ENCODE measurements at places on chromosomes 5 and 9. TPM values are rescaled to one million over a fixed set of nuclear protein-coding genes. Genes with fewer than 3 reads are reported as not detected.
A peak's percentile ranks its signal among the peaks of the same experiment; 100 is the strongest.

DNA sequence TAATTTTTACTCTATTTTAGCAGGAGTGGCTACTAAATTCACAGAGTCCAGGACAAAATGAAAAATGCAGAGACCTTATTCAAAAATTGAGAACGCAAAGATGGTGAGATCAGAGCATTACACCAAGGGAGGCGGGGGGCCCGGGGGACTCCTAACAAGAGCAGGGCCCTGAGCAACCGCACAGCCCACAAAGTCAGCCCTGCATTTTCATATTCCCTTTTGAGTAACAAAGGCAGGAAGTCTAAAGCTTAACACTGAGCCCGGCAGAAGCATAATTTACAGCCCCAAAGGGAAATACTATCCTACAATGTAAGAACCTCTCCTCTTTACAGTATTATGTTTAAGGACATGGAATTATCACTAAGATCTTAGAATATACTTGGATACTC lies 69.4 kb downstream of the TLE1 start:
- H3K4me3 ChIP-seq: no peak overlapping the region
- H3K27me3 ChIP-seq: no peaks in the 10 kb centered on the region
- no peak overlapping the region for H3K27ac ChIP-seq
- no peak for DNase-seq

GRCh38 chr5:30994902-30995301 lies 198.6 kb upstream of the CDH6 start:
- H3K4me3 ChIP-seq: no peak overlapping the region
- DNase-seq: no peak
- H3K4me1 ChIP-seq: no peaks in the 10 kb centered on the region
- H3K36me3 ChIP-seq: no peaks in the 10 kb centered on the region
- H3K27me3 ChIP-seq: no peaks in the 10 kb centered on the region

DNA sequence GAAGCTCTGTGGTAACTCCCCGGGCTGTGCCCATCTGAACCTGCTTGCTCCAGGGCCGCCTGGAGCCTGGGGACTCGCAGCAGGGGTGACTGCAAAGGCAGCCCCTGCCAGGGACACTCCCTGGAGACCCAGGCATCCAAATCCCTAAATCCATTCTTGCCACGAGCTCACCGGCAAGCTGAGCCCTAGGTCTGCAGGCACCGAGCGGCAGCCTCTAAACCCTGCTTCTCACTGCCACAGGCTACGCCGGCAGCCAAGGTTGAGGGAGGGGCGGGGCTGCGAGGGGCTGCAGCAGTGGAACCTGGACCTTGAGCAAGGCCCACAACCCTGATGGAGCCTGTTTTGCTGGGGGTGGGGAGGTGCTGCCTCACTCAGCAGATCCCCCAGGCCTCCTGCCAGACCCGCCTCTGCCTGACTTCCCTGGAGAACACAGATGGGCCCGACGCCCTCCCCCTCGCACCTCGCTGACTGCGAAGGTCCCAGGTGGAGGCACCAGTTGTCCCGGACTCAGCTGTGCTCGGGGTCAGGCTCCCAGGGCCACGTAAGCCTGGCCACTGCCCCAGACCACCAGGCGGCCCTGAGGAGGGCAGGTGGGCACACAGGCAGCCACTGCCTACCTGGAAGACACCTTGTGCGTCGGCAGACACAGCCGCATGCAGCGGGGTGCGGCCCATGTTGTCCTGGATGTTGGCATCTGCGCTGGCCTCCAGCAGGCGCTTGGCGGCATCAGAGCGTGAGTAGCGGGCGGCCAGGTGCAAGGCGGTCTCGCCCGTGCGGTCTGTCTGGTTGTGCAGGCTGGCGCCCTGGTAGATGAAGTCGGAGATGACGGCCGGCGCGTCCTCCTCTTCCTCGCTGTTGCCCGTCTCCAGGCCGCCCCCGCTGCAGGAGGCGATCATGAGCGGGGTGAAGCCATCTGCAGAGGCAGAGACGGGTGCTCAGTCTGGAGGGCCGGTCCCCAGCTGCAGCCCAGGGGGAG lies 17.4 kb upstream of the SEC16A start:
- H3K27ac ChIP-seq: no peak overlapping the region
- no peaks in the 10 kb centered on the region for H3K4me1 ChIP-seq
- H3K36me3 ChIP-seq: peaks cover 84% of the 10 kb centered on the region
- no peak for DNase-seq

The NPR3 gene
- total RNA-seq: 10.5 TPM

- H3K27me3 ChIP-seq: no peaks in the 10 kb centered on the region
- H3K4me1 ChIP-seq: peaks cover 27% of the 10 kb centered on the region
- H3K4me3 ChIP-seq: no peak overlapping the region
Measured at GRCh38 chr9:136014924-136015633, 53.9 kb upstream of the UBAC1 start.

The CDC23 gene
- 15.5 TPM for total RNA-seq

GRCh38 chr5:61496860-61497259 lies 164.8 kb downstream of the ZSWIM6 start:
- no peak overlapping the region for H3K4me3 ChIP-seq
- no peaks in the 10 kb centered on the region for H3K36me3 ChIP-seq
- no peaks in the 10 kb centered on the region for H3K27me3 ChIP-seq
- no peak overlapping the region for H3K27ac ChIP-seq

DNA sequence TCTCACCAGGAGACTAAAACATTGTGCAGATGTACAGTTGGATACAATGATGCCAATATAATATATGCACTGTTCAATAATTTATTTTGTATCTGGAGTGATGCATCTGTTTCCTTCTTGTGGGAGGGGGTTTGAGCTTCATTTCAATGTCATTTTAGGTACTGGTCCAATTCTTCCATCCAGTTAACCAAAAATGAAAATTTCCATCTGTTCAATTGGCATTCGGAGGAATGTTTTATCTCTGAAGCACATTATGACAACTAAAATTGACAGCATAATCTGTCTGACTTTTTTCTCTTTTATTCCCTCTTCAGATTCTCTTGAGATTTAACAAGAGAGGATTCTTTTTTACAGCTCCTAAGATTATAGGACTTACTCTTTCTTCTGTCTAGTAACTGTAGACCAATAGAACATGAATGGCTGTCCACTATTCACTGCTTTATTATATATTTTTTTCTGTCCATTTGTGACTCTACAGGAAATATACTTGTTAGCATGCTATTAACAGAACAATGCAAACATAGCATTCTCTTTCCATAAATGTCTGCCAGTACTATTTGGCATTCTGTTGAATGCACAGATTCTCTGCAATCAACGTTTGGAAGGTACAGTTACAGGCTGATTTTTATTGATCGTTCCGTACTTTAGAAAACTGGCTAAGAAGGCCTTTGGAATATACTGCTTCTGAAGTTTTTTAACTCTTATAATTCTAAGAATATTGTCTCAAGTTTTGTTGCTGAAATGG lies 57.8 kb downstream of the NDUFAF2 start:
- DNase-seq: no peak
- H3K27me3 ChIP-seq: no peaks in the 10 kb centered on the region
- H3K36me3 ChIP-seq: no peaks in the 10 kb centered on the region
- H3K4me3 ChIP-seq: no peak overlapping the region
- H3K4me1 ChIP-seq: peaks cover 6% of the 10 kb centered on the region
- no peak overlapping the region for H3K27ac ChIP-seq

- no peaks in the 10 kb centered on the region for H3K36me3 ChIP-seq
- no peak overlapping the region for H3K27ac ChIP-seq
- no peak for DNase-seq
- H3K4me1 ChIP-seq: no peaks in the 10 kb centered on the region
- H3K27me3 ChIP-seq: no peaks in the 10 kb centered on the region
Measured at GRCh38 chr9:133973111-133973790, 18.9 kb downstream of the VAV2 start.

DNA sequence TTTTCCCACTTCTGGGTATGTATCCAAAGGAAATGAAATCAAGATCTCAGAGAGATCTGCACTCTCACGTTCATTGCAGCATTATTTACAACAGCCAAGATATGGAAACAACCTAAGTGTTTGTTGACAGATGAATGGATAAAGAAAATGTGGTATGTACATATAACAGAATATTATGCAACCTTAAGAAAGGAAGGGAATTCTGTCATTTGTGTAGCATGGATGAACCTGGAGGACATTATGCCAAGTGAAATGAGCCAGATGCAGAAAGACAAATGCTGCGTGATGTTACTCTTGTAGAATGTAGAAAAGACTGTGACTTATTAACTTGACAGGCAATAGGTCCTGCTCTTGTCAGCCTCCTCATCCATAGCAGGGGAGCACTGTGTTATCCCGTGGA lies 31.4 kb downstream of the PPARGC1B start:
- no peaks in the 10 kb centered on the region for H3K36me3 ChIP-seq
- H3K27ac ChIP-seq: no peak overlapping the region
- no peak overlapping the region for H3K4me3 ChIP-seq
- H3K27me3 ChIP-seq: no peaks in the 10 kb centered on the region
- peaks cover 87% of the 10 kb centered on the region for H3K4me1 ChIP-seq

The C9 gene
- total RNA-seq: not detected

GRCh38 chr9:107460153-107461023 lies 29.2 kb downstream of the KLF4 start:
- peaks cover 3% of the 10 kb centered on the region for H3K4me1 ChIP-seq
- H3K27ac ChIP-seq: no peak overlapping the region
- no peaks in the 10 kb centered on the region for H3K36me3 ChIP-seq
- DNase-seq: no peak
- H3K4me3 ChIP-seq: no peak overlapping the region

GRCh38 chr9:70034271-70034711 lies 9.4 kb upstream of the MAMDC2 start:
- DNase-seq: no peak
- H3K36me3 ChIP-seq: no peaks in the 10 kb centered on the region
- no peak overlapping the region for H3K4me3 ChIP-seq
- no peak overlapping the region for H3K27ac ChIP-seq
- no peaks in the 10 kb centered on the region for H3K4me1 ChIP-seq
- no peaks in the 10 kb centered on the region for H3K27me3 ChIP-seq

DNA sequence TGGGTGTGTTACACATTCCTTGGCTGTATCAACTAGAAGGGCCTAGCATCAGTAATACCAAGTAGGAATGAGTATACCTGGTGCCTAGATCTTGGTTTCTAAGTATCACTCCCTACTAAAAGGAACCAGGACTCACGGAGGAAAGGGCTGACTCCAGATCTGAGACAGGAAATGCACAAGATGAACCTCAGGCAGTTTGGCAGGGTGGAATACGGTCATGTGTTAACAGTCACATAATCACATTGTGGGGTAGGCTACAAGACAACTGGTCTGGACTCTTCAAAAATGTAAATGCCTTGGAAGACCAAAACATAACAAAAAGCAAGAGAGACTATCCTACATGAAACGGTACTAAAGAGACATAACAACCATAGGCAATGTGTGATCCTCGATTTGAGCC lies 158.8 kb downstream of the CRB2 start:
- no peak overlapping the region for H3K27ac ChIP-seq
- no peaks in the 10 kb centered on the region for H3K36me3 ChIP-seq
- H3K4me1 ChIP-seq: no peaks in the 10 kb centered on the region
- no peak for DNase-seq
- H3K4me3 ChIP-seq: no peak overlapping the region
- no peaks in the 10 kb centered on the region for H3K27me3 ChIP-seq

GRCh38 chr9:4114569-4115505 lies 185.0 kb downstream of the GLIS3 start:
- no peak overlapping the region for H3K4me3 ChIP-seq
- H3K27ac ChIP-seq: peak overlapping the region; percentile 52
- no peaks in the 10 kb centered on the region for H3K36me3 ChIP-seq
- DNase-seq: no peak

DNA sequence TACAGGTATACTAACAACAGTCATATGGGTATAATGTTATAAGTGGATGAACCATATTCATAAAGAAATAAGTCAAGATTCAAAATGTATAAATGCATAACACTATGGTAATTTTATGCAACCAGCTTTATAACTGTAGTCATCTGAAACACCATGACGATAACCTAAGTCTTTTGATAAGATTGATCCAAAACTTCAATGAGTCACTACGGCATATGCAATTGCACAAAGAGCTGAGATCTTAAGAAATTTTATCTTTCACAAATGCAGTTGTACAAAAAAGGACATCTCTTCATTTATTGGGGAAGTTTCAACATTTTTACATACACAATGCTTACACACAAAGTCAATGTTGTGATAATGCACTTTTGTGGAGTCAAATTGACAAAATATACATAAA lies 20.3 kb downstream of the FAM81B start:
- no peaks in the 10 kb centered on the region for H3K36me3 ChIP-seq
- no peak overlapping the region for H3K27ac ChIP-seq
- no peaks in the 10 kb centered on the region for H3K27me3 ChIP-seq
- no peaks in the 10 kb centered on the region for H3K4me1 ChIP-seq
- no peak for DNase-seq
- H3K4me3 ChIP-seq: no peak overlapping the region

GRCh38 chr9:18672706-18673105 lies 198.8 kb downstream of the ADAMTSL1 start:
- H3K4me1 ChIP-seq: peaks cover 5% of the 10 kb centered on the region
- DNase-seq: no peak
- no peak overlapping the region for H3K4me3 ChIP-seq
- H3K36me3 ChIP-seq: no peaks in the 10 kb centered on the region
- H3K27ac ChIP-seq: no peak overlapping the region

DNA sequence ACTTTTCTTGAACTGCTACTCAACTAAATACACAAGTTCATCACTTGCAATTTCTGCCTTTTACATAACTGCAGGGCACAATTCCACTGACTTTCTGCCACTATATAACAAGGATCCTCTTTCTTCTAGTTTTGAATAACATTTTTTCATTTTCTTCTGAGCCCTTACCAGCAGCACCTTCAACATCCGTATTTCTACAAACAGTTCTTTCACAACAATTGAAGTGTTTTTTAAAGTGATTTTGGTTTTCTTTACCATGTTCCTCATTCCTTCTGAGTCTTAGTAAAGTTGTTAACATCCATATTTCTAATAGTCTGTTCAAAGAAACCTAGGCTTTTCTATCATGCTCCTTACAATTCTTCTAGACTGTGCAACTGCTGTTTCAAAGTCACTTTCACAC lies 127.2 kb upstream of the PITX1 start:
- H3K4me3 ChIP-seq: no peak overlapping the region
- H3K4me1 ChIP-seq: no peaks in the 10 kb centered on the region
- no peaks in the 10 kb centered on the region for H3K36me3 ChIP-seq
- DNase-seq: no peak
- H3K27me3 ChIP-seq: peaks cover 22% of the 10 kb centered on the region

DNA sequence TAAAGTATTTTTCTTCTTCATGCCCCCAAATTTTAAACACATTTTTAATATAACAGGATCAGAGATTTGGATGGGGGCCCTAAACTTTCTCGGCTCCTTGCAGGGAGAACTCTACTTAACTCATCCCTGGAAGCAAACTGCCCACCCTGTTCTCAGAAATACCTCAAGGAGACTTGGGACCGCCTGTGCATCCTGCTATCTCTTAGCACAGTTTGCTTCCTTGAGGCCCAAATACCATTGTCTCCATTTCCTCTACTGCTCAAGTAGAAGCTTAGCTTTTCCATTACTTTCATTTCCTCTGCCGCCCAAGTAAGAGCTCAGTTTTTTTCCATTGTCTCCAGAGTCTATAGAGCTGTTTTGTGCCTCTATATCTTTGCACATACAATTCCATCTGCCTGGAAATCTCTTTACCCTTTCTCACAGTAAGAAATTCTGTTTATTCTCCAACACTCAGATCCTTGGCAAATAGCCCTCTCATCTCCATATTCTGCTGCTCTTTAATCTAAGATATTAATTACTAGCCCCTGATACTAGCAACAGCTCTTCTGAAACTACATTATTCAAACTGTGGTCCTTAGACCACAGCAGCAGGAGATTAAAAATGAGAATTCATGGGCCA lies 137.8 kb downstream of the CEMIP2 start:
- H3K27ac ChIP-seq: peak overlapping the region; percentile 26
- DNase-seq: no peak
- H3K4me3 ChIP-seq: no peak overlapping the region
- peaks cover 34% of the 10 kb centered on the region for H3K4me1 ChIP-seq
- H3K36me3 ChIP-seq: no peaks in the 10 kb centered on the region

GRCh38 chr5:82676661-82677060 lies 398.5 kb upstream of the RPS23 start:
- H3K27me3 ChIP-seq: no peaks in the 10 kb centered on the region
- H3K4me3 ChIP-seq: no peak overlapping the region
- H3K27ac ChIP-seq: no peak overlapping the region
- DNase-seq: no peak

The TMEFF1 gene
- 0.42 TPM for total RNA-seq

The SPATA31A3 gene
- total RNA-seq: not detected

The DNAI1 gene
- total RNA-seq: 0.09 TPM
